ENCODE measurements at places on chromosomes 3 and 15.

DNA sequence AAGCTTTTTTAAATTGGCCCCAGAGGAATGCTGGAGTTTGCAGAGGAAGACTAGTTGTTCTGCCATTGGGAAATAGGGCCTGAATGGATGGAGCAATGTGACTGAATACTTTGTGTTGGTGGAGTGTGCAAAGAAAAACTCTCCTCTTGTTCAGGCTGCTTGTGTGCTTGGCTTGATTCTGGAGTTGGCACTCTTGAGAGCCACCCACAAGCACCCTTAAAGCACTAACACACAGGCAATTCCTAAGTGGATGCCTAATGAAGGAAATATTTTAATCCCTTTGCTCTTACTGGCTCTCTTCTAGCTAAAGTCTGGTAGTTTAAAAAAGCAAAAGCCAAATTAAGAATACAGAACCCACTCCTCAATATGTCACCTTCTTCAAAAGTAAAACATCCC is 304.4 kb upstream of the C2CD4B start:
- DNase-seq = no peak

DNA sequence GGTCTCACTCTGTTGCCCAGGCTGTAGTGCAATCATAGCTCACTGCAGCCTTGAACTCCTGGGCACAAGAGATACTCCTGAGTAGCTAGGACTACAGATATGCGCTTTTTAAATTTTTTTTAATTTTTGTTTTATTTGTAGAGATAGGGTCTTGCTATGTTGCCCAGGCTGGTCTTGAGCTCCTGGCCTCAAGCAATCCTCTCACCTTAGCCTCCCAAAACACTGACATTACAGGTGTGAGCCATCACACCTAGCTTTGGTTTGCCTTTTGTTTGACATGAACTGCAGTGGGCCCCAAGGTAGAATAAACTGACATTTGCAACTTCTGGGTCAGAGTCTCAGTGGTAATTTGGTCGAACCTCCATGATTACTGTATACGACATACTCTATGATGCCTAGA is 7.9 kb upstream of the GLB1 start:
- DNase-seq = no peak

GRCh38 chr3:112175646-112176045 is 42.6 kb upstream of the GCSAM start:
- DNase-seq = no peak

DNA sequence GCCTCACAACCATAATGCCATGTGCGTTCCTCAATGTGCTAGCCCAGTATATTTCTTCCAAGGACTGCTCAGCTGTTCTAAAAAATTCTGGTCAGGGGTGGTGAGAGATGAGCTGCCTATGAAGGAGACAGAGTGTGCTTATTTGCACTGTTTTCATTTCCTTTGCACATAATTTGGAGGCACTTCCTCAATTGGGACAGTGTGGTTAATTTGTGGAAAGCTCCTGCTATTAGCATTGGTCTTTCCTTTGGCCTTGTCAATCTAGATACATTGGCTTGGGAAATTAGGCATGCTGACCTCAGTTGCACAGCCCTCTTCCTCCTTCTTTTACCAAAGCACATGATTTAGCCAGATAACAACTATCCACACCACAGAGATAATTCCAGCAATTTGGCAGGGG is 9.4 kb downstream of the FAM81A start:
- no peak for DNase-seq

DNA sequence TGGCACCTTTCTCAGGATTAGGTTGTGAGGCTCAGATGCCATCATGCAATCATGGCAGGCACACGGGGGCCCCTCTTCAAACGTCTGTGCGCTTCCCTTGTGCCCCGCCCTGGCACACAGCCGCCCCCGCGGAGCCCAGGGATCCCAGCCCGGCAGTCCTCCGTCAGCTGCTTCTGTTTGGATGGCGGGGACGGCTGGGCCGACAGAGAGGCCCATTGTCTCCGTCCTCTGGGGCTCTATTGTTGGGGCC is 849 bp upstream of the HDAC11 start:
- DNase-seq = no peak

- no peak for DNase-seq
Measured at GRCh38 chr3:135135445-135135844, 340.4 kb downstream of the EPHB1 start.

Data from muscle of back (tissue), 13 donors.